Adipocyte (in vitro differentiated cells): ENCODE measurements at places on chromosomes 16 and 17.

DNA sequence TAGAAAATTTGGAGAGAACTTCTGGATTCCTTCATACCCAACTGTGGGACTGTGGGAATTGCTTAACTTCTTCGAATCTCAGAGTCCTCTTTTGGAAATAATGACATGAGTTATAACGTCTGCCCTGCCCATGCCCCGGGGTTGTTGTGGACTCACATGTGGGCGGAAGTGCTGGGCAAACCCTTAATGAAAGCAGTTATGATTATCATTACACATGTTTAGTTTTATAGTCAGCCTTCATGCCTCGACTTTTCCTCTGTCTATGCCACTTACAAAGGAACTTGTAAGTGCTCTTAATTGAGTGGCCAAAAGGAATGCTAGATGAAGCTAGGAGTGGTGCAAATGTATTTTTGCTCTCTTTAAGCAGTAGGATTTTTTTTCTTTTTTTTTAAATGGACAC lies 3.9 kb downstream of the KRT27 start:
- DNase-seq = no peak

- DNase-seq = peak; percentile 48
These were observed 357.3 kb upstream of the XYLT1 start for GRCh38 chr16:17828012-17828411.

DNA sequence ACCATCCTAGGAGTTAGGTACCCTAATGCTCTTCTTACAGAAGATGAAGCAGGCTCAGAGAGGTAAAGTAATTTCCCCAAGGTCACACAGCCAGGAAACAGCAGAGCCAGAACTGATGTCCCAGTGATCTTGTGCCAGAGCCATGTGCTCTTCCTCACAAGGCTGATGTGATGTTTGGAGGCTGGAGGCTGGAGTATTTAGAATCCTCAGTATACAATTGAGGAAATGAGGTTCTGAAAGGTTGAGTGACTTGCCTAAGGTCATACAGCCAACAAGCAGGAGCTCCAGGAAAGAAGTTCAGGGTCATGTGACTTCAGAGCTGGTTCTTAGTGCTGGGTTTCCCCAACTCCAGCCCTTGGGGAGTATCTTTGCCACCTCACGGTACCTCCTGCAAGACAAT lies 18.5 kb downstream of the ITPRIPL2 start:
- no peak for DNase-seq

DNA sequence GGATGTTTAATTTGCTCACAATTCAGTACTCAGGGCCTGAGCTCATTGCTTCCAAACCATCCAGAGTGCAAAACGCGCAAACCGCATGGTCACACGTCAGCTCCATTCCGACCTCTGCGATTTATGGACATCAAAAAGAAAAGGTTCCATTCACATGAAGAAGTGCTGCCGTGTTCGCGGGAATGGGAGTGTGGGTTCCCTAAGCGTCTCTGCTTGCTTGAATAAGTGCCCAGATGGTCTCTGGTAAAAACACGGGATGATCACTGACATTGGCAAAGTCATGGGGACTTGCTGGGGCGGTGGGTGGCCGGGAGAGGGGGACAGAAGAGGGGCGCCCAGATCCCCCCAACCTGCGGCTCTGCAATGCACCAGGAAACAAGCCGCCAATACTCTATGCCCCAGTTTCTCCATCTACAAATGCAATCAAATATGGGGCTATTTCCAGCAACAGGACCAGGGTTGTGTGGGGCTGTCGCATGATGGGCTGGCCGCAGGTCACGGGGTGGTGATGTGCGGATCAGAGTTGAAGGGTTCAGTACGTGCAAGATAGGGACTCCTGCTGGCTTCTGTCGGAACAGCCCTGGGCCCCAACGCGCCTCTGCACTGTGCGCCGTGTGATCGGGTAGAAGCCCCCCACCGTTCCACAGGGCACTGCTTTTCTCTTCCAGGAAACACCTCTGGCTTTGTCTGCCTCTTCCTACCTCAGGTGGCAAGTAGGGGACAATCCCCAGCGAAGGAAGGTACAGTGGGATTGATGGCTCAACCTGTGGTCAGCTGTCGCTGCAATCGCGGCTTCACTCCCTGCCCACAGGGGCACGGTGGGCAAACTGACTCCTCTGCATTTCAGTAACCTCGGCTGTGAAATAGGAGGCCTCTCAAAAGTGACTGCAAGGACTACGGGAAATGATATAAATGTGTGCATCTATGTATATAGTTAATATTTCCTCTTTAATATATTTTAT lies 11.2 kb downstream of the FOXF1 start:
- DNase-seq = no peak

DNA sequence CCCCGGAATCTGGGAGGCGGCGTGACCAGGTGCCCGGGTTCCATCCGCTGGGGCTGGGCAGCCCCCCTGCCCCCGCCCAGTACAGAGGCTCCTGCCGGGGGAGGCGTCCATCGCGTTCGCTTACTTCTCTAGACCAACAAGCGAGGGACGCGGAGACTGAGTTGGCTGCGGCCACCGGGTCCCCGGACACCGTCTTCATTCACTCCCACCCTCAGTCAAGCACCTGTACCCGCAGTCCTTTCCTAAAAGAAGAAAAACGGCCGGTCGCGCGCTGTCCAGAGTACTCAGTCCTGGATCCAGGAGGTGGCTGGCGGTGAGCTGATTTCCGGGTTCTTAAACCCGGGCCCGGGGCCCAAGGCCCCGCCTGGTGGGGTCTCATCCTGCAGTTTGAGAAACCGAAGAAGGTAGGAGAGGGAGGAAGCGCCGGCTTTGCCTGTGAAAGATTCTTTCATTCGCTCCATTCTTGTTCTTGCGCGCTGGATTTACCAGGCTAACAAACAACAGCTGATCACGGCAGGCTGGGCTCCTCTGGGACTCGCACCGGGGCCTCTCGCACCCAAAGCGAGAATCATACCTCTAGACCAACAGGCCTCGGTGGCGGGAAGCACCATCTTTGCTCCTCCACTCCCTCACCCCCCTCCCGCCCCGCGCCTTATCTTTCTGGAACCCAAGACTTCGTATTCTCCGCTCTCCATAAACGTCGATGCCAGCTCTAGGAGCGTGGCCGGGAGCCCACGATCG lies 17.4 kb upstream of the OR1F1 start:
- no peak for DNase-seq

DNA sequence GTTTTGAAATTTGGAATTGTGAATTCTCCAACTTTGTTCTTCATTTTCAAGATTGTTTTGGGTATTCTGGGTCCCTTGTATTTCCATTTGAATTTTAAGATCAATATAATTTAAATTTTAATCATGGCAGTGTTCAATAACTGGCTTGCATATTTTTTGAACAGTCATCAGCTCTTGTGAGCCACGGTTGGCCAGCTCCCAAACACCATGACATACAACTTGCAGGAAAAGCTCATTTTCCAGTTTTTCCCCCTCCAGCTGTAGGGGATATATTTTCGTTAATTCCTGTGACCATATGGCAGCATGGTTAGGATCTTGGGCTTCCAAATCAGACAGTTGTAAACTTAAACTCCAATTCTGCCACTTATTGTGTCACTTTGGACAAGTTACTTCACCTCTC lies 690.1 kb downstream of the WWOX start:
- no peak for DNase-seq

DNA sequence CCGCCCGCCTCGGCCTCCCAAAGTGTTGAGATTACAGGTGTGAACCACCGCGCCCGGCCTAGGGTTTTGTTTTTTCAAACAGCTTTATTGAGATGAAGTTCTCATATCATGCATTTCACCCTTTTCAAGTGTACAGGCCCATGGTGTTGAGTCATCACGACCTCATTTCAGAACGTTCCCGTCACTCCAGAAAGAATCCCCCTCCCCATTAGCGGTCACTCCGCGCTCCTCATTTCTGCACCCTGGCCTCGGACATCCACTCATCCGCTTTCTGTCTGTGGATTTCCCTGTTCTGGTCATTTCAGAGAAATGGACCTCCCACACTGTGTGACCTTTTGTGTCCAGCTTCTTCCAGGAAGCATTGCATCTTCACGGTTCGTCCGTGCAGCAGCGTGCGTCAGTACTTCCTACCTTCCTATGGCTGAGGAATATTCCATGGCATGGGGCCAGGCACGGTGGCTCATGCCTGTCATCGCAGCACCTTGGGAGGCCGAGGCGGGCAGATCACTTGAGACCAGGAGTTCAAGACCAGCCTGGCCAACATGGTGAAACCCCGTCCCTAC lies 135.2 kb upstream of the GSE1 start:
- DNase-seq = no peak

DNA sequence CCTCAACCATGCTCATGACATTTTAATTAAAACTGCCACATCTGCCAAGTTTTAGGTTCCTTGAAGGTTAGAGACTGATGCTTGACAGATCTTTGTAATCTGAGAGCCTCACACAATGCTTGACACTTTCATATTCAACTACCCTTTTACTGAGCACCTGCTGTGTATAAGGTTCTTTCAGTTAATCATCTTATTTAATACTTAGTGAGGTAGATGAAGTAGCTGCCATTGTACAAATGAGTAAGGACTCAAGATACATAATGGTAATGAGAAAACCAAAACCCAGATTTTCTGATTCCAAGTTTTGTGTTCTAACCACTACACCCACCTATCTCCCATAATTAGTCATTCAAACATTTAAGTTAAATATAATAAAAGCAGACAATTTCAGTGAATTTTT lies 35.4 kb upstream of the ARL6IP1 start:
- no peak for DNase-seq

DNA sequence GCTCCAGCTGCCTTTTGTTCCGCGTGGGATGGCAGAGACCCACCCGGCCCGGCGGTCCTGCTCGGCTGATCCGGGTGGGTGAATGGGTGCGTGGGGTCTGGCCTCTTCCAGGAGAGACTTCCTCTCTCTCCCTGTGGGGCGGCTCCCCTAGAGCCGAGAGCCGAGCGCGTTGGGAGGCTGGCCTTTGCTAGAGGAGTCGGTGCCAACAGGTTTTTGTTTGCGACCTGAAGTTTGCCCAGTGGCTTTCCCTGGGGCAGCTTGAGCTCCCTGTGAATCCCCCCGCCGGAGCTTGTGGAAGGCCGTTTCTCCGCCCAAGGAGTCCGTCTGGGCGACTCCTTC lies 970 bp downstream of the EPN2 start:
- peak; percentile 65 for DNase-seq

- DNase-seq = no peak
These were observed 24.8 kb downstream of the SLC38A10 start for GRCh38 chr17:81270279-81270678.

- no peak for DNase-seq
These were observed 1.9 kb downstream of the PRRT2 start for GRCh38 chr16:29813644-29814562.

DNA sequence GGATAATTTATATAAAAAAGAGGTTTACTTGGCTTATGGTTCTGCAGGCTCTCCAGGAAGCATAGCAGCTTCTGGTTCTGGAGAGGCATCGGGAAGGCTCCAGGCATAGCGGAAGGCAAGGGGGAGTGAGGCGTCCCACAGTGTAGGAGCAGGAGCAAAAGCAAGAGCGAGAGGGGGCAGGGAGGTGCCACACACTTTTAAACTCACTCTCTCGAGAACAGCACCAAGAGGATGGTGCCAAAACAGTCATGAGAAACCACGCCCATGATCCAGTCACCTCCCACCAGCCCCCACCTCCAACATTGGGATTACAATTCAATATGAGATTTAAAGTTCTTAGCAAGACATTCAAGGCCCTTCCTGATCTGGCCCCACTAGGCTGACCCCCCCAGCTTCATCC lies 50.0 kb upstream of the LGALS9 start:
- no peak for DNase-seq

DNA sequence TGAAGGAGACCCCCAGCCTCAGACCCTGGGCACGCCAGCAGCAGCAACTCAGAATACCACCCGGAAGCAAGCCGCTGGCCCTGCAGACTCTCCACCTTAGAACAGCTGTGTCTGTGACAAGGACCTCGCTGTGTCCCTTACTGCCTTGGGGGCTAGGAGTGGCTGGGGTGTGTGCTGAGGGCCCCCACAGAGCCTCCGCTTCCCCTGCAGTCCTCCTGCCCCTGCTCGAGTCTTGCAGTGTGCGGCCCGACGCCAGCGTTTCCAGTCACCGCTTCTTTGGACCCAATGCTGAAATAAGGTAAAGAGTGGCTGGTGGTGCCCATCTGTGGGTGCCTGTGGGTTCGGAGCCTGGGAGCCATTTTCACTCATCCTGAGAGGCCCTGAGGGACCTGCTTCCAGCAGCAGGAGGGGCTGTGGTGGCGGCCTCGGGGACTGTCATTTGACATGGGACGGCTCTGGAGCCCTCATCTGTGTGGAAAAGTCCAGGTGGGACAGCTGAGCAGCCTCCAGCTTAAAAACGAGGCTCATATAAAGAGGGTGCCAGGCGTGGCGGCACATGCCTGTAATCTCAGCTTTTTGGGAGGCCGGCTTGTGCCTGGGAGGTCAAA lies 14.7 kb upstream of the MC1R start:
- no peak for DNase-seq

- no peak for DNase-seq
These were observed 311.4 kb downstream of the SOX9 start for GRCh38 chr17:72432143-72432621.

DNA sequence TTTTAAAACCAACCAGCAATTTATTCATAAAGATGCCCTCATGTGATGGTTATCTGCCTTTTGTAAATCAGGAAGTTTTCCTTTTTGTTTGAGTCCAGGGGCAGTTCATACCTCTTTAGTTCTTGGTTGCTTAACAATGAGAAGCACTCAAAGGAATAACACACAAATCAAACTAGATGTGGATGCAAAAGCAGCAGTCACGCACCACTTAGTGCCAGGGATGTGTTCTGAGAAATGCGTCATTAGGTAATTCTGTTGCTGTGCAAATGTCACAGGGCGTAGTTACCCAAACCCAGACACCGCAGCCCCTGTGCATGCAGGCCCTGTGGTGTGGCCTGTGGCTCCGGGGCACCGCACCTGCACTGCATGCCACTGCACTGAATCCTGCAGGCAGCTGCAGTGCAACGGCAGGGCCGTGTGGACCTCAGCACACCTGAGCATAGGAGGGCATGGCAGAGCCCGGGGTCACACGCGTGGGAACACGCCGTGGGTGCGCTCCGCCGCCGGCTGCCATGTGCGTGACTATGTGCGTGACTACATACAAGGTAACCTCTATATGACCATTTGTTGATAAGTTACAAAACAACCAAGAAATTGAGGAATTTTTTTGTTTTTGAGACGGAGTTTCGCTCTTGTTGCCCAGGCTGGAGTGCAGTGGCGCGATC lies 39.6 kb downstream of the PKD1 start:
- DNase-seq = no peak

DNA sequence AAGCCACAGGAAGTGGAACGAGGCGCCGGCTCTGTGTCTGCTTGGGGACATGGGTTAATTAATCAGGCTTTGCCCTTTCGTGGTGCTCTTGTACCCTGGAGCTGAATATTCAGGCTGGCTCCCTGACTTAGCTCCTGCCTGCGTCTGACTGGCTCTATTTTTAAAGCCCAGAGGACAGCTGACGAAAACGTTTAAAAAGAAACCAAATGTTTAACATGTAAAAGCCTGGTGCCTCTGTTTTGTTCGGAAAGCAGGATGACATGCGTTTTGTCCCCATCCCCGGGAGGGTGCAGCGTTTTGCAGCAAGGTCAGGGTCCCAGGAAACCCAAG lies 61.1 kb downstream of the NT5M start:
- DNase-seq = no peak
